ENCODE measurements at places on chromosomes 5 and 9.

- DNase-seq = no peak
These were observed 17.3 kb upstream of the EXOC3 start for GRCh38 chr5:425714-426113.

DNA sequence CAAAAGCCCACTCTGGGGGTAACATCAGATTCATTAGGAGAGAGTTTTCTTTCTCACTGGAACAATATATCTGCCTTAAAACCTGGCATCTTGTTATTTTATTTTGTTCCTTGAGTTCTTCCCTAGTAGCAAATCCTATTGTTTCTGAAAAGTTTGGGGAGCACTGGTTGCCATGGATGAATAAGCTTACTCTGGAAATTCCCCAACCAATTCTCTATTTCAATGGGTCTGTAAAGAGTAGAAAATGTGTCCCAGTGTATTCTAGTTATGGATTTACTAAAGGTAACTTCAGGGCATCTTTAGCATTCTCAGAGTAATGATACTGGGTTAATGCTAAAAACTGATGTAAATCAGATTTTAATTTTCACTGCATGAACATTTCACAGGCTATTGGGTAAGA, 94.2 kb upstream of the S1PR3 start:
- DNase-seq = no peak

GRCh38 chr9:111037708-111038330, 451 bp downstream of the LPAR1 start:
- DNase-seq = no peak

DNA sequence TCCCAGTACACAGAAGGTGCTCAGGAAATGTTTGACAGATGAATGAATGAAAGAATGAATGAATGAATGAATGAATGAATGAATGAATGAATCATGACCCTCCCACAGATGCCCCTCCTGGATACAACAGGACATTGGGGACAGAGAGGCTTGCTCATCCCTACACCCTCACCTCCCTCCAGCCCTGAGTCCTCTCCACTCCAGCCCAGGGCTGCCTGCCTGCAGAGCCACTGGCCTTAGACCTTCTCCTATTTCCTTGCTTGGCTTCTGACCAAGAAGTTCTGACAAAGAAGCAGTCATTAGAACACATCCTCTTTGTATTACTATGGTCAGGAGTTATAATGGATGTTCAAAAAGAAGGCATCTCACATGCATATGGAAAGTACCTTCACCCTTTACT, 240.7 kb upstream of the DAPK1 start:
- no peak for DNase-seq

DNA sequence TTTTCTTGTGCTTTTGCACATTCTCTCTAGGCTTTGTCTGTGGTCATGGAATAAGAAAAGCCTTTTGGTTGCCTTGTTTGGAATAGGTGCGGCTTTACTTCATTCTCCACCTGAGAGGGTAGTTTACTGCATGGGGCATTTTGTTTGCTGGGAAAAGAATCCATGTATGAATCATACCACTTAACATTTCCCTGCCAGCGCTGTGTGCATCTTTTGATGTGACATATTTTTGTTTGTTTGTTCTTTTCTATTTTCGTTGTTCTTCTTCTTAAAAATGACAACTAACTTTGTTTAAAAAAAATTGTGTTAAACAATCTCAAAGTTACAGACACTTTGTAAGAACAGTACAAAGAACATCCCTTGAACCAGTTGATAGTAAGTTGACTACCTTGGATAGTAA, 113.2 kb downstream of the GCNT1 start:
- no peak for DNase-seq

- DNase-seq = no peak
These were observed 48.7 kb upstream of the PHYKPL start for GRCh38 chr5:178281331-178281730.

GRCh38 chr5:158120760-158121159, 261.8 kb upstream of the CLINT1 start:
- DNase-seq = no peak

GRCh38 chr9:88791105-88791805, 200.0 kb upstream of the S1PR3 start:
- no peak for DNase-seq

GRCh38 chr9:113185271-113185670, 34.5 kb downstream of the SLC31A2 start:
- DNase-seq = no peak

- no peak for DNase-seq
These were observed 299.1 kb downstream of the EPB41L4A start for GRCh38 chr5:112119969-112120368.

GRCh38 chr9:86287013-86287412, 4.7 kb upstream of the ISCA1 start:
- no peak for DNase-seq

GRCh38 chr9:83459830-83460229, 78.4 kb downstream of the FRMD3 start:
- no peak for DNase-seq
